ENCODE measurements at places on chromosomes 5 and 9. TPM values are rescaled to one million over a fixed set of nuclear protein-coding genes. Genes with fewer than 3 reads are reported as not detected.

DNA sequence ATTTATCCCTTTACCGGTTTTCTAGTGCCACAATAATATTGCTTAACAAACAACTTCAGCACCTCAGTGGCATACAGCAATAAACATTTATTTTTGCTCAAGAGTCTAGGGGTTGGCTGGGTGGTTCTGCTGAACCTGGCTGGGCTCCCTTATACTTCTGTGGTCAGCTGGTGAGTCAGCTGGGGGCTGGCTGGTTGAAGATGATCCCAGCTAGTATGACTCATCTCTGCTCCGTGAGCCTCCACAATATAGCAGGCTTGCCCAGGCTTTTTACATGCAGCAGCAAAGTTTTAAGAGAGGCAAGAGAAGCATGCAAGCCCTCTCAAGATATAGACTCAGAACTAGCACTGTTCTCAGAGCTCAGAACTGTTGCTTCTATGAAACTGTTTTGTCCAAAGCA, 523.5 kb upstream of the CLINT1 start:
- no peak for DNase-seq

The ECSCR gene
- not detected for total RNA-seq

DNA sequence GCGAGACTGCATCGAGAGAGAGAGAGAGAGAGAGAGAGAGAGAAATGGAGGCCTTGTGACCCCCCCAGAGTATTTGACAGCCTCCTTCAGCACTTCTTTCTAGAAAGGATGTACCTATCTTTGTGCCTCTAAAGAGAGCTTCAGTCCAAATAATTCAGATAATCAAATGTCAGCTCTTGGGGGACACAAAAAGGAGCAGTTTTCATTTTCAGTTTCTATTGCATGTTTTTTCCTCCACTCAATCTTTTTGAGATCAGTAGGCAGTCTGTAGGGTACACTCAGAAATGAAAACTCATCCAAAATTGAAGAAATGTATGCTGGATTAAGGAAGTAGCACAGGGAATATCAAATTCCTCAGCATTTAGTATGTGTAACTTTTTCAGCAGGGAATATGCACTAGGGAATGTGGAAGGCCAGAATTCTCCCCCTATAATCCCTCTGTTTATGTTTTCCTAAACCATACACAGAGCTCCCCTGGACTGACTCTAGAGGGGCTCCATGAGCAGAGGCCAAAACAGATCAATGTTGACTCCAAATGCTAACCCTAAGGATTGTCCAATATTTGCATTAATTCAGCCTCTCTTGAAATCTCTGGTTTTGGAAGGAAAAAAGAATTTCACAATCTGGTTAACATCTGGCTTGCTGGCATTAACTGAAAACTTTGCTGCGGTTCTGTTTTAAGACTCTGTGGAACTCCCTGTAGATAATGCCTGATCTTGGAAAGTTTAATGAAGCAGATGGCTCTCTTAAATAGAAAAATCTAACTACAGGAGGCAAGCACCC, 250.1 kb downstream of the CEMIP2 start:
- DNase-seq: no peak

The KIF20A gene
- total RNA-seq: 0.47 TPM

GRCh38 chr9:6764950-6765349, 7.2 kb downstream of the KDM4C start:
- no peak for DNase-seq

The OCLN gene
- 4.3 TPM for total RNA-seq

- DNase-seq: peak; percentile 80
Measured at GRCh38 chr9:90142580-90142979, 500.0 kb downstream of the DIRAS2 start.

The CD14 gene
- total RNA-seq: 1.8 TPM

DNA sequence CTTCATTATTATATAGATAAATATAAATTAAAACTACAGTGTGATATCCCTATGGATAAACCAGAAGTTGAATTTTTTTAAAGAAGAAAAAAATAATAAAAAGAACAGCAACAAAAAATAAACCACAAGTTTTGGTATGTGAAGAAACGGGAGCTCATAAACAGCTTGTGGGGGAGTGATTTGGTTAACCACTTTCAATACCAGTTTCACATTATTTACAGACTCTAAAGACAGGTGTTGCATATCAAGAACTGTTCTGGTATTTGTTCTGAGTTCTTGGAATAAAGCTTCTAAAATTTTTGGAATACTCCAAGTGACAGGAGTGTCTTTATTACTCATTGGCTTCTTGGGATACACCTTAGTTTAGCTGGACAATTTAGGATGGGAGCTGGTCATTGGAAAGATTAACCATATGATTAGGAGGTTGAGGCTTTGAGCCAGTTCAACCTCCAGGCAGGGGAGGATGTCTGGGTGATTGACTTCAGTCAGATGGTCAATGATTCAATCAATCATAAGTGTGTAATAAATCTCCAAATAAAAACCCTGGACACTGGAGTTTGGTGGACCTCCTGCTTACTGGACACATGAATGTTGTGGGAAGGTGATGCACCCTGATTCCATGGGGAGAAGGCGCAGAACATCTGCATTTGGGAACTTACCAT, 2223.1 kb upstream of the C9orf72 start:
- DNase-seq: no peak

DNA sequence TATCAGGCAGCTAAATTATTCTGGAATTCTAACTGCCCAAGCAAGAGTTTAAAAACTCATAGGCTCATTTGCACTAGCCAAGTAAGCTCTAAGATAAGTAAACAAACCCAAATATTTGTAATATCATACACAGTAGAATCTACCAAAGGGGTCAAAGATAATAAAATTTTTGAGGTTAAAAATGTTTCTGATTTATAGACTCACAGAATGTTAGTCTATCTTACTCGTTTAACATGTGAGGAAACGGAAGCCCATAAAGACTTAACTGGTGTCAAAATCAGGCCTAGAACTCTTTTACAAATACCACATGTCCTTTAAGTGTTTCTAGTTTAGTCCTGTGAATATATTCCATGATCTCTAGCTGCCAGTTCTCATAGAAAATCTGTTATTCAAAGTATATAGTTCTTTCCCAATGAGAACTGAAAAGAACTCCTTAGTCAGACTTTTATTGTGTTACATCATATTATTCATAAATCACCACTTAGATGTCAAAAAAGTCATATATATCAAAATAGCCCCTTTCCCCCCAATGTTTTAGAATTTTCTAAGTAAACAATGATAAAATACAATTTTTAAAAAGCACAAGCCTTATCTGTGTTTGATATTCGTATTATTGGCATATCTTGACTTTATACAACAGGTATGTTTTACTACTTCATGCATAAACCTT, 13.9 kb downstream of the RAB14 start:
- no peak for DNase-seq

DNA sequence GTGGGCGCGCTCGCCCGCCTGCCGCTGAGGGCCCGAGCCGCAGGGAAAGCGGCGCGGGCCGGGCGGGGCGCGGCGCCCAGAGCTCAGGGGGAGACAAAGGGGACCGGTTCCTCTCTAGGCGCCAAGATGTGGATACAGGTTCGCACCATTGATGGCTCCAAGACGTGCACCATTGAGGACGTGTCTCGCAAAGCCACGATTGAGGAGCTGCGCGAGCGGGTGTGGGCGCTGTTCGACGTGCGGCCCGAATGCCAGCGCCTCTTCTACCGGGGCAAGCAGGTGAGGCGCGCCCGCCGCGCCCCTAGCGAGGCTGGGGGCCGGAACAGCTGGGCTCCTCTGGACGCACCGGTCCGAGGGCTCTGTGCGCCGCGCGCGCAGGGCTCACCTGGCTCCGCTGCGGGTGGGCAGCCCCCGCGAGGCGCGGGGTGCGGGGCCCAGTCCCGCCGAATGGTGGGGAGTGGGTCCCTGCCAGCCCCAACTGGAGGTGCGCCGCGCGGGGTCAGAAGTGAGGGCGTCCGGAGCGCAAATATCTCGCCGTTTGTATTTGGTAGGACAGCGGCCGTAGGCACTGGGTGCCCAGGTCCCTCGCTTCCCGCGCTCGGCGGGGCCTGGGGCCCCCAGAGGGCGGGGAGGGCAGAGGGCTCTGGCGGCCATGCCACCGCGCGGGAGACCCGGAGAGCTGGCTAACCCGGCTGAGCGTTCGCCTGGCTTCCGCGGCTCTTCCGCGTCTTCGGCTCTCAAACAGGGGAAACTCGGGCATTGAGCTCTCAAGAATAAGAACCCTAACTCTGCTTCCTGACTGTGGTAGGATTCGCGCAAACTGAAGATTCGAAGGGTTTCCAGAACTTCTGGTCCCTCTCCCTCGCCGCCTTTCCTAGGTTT, 607 bp downstream of the UHRF2 start:
- DNase-seq: peak; percentile 57

- no peak for DNase-seq
Measured at GRCh38 chr9:125296843-125297372, 35.3 kb downstream of the GAPVD1 start.

The SLC6A19 gene
- not detected for total RNA-seq

- no peak for DNase-seq
Measured at GRCh38 chr9:76313771-76314170, 80.5 kb downstream of the RFK start.

GRCh38 chr9:114687034-114687433, 5.0 kb upstream of the TEX48 start:
- no peak for DNase-seq

DNA sequence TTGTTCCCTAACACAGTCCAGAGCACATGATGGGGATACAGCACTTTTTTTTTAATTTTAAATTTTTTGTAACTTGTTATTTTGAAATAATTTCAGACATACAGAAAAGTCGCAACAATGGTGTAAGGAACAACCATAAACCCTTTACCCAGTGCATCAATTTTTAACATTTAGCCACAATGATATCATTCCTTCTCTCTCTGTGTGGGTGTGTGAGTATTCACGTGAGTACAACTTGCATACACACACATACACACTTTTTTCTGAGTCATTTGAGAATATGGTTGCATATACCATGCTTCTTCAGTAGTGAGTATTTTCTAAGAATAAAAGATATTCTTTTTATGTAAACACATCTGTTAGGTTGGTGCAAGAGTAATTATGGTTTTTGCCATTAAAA, 135.2 kb downstream of the ARHGAP26 start:
- DNase-seq: no peak

DNA sequence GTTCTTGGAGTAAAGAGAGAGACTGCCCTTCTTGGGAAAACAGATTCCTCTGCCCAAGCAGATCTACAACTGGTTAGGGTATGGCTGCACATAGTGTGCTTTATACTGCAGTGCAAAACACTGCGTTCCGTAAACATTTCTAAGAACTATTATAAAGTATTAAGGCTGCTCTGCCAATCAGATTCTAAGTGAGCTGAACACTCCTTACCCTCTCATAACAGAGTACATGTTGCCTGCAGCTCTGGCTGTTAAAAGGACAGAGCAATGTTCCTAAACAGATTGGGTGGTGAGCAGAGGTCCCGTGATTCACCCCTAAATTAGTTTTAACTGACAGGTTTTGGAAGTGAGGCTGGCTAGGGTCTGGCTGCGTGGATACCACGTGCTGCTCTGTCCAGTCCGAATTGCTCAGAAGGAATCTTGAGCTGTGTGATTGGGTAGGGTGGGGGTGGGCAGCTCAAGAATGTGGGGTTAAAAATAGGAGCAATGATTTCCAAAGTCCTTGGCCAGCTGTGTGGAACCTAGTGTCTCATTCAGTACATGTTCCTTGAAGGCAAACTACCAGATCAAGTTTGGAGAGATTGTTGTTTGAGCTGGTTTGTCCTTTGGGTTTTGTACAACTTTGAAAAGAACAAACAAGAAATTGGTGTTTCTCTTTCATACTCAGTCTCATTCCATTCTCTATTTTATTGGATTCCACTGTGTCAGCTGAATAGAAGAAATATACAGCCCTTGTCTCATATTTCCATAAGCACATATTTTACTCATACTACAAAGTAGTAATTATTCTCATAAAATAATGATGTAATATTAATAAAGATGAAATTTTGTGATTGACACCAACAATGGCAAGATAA, 497.6 kb upstream of the CD180 start:
- no peak for DNase-seq

The MLANA gene
- total RNA-seq: not detected

DNA sequence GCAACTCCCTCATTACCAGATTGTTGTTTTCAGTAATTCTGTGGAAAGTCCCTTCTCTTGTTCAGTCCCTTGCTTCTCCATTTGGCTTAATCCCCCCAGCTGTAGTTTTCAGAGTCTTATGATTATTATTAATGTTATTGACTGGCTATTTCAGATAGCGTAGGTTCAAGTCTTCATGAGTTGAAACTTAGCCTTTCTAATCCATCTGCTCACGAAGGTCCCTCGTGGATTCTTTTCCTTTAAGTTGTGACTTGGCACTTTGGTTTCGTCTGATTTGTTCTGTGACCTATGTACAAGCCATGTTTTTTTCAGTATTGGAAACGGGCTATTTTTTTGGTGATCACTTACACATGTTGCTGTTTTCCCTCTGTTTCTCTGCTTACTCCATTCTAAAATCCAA, 260.3 kb downstream of the TMEM167A start:
- no peak for DNase-seq

The NRG2 gene
- total RNA-seq: 0.22 TPM

DNA sequence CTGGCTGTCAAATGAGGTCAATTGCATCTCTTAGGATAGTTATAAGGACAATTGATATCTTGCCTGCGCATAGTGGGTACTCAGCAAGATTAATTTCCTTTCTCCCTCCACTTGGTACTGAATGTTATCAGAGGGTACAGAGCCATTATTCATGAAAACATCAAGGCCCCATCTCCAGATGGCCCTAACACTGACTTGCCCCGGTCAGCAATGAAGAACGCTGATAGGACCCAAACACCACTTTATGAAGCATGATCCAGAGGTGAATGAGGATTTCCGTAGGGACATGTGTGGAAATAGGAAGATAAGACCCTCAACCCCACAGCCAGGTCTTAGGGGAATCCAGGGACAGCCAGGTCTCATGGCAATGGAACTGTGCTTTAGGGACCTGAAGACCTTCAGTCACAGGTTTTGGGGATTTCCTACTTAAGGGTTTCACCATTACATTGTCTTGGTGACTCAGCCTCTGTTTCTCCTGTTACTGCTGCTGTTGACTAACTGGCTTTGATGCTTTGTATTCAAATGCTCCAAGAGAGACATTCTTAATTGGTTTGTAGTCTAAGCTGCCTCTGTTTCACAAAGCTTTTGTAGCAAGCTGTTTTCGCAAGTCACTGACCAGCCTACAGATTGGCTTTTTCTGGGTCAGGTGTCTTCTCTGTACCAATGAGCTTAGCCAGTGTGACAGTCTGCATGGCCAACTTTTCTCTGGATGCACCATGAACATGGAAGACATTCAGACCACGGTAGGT, 35.3 kb upstream of the IQGAP2 start:
- DNase-seq: no peak

The WDR38 gene
- not detected for total RNA-seq

DNA sequence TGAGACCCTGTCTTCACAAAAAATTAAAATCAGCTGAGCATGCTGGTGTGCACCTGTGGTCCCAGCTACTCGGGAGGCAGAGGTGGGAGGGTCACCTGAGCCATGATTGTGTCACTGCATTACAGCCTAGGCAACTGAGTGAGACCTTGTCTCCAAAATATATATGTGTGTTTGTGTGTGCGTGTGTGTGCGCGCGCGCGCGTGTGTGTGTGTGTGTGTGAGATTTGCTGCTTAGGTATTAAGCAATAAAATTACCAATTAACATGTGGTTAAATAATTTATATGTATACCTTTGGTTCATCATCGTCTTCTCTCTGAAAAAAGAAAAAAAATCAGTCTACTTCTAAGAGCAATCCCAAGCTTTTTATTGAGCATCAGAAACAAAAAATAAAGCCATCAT, 86.0 kb upstream of the FSD1L start:
- DNase-seq: no peak

Measured in B cell (primary cell).